Tibial nerve (tissue), 4 donors: ENCODE measurements at places on chromosomes 5 and 9.

DNA sequence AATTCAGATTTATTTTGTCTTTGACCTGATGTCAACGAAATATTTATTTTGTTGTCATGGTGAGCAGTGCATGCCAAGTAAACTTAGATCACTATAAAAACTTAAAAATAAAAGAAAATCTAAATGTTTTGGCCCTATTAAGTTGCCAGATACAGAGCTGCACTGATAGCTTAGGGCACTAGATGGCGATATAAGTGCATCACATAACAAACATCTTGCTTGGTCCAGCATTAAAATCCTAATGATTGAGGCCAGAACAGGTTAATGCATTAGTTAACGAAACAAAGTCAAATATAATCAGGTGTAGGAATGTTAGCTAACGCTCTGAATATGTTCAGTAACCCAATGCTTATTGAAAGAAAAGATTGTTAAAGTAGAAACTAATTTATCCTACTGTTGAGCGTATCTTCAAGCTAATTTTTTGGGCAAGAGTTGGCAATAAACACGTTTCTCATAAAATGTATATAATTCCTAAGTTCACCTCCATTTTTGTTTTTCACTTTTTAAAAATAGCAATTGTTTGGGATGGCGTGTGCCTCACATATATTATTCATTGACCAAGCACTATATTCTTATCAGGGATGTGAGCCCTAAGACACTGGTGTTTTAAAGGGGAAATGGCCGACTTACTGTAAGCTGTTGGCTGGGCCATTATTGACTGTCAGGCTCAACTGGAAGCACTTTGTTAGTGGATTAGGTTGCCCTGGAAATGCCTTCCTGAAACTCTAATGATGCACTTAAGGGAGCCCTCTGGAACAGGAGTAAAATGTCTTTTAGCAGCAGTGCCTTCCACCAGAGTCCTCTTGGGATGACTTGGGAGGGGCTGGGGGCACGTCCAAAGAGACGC, 33.3 kb downstream of the KCTD16 start:
- H3K4me3 ChIP-seq: no peak overlapping the region
- H3K27ac ChIP-seq: no peak overlapping the region
- H3K36me3 ChIP-seq: no peaks in the 10 kb centered on the region
- H3K27me3 ChIP-seq: no peaks in the 10 kb centered on the region

GRCh38 chr9:14702200-14702720, 9.0 kb upstream of the ZDHHC21 start:
- no peaks in the 10 kb centered on the region for H3K36me3 ChIP-seq
- DNase-seq: no peak
- no peaks in the 10 kb centered on the region for H3K27me3 ChIP-seq
- no peaks in the 10 kb centered on the region for H3K4me1 ChIP-seq
- H3K4me3 ChIP-seq: no peak overlapping the region

GRCh38 chr5:7474821-7475403, 79.0 kb downstream of the ADCY2 start:
- H3K4me1 ChIP-seq: no peaks in the 10 kb centered on the region
- H3K27me3 ChIP-seq: no peaks in the 10 kb centered on the region
- no peak overlapping the region for H3K27ac ChIP-seq

DNA sequence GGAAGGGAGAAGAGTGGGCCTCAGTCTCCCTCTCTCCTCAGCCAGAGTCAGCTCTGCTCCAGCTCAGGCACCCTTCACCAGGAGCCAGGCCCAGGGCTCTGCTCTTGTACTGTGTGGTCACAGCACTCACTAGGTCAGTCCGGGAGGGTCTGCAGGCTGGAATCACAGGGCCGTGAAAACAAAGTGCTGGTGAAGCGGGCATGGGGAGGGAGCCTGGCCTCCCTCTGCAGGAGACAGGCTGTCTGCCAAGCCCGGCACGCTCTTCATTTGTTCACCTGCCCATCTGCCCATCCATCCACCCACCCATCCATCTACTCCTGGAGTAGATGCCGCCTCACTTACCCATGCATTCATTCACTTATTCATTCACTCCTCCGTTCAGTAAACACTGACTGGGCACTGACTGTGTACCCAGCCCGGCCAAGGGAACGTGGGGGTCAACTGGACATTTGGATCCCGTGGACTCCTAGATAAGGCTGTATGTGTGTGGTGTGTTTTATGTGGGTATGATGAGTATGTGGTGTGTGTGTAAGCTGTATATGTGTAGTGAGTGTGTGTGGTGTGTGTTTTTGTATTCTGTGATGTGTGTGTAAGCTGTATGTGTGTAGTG, 3.6 kb downstream of the SPAAR start:
- no peak for DNase-seq
- H3K27ac ChIP-seq: no peak overlapping the region
- H3K27me3 ChIP-seq: no peaks in the 10 kb centered on the region
- no peak overlapping the region for H3K4me3 ChIP-seq
- H3K36me3 ChIP-seq: no peaks in the 10 kb centered on the region

GRCh38 chr5:166068547-166069335, 2222.7 kb upstream of the WWC1 start:
- H3K4me3 ChIP-seq: no peak overlapping the region
- DNase-seq: no peak
- H3K36me3 ChIP-seq: no peaks in the 10 kb centered on the region

GRCh38 chr9:122380293-122380692, 9.5 kb downstream of the PTGS1 start:
- no peak overlapping the region for H3K27ac ChIP-seq
- no peaks in the 10 kb centered on the region for H3K36me3 ChIP-seq
- H3K4me1 ChIP-seq: no peaks in the 10 kb centered on the region
- H3K27me3 ChIP-seq: no peaks in the 10 kb centered on the region
- no peak overlapping the region for H3K4me3 ChIP-seq

DNA sequence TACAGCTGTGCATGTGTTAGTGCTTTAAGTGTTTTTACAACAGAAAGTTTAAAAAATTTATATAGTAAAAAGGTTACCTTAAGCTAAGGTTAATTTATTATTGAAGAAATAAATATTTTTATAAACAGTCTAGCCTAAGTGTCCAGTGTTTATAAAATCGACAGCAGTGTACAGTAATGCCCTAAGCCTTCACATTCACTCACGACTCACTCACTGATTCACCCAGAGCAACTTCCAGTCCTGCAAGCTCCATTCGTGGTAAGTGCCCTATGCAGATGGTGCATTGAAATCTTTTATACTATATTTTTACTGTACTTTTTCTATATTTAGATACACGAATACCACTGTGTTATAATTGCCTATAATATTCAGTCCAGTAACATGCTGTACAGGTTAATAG, 159.1 kb downstream of the ROR2 start:
- no peaks in the 10 kb centered on the region for H3K27me3 ChIP-seq
- DNase-seq: no peak
- H3K27ac ChIP-seq: no peak overlapping the region

DNA sequence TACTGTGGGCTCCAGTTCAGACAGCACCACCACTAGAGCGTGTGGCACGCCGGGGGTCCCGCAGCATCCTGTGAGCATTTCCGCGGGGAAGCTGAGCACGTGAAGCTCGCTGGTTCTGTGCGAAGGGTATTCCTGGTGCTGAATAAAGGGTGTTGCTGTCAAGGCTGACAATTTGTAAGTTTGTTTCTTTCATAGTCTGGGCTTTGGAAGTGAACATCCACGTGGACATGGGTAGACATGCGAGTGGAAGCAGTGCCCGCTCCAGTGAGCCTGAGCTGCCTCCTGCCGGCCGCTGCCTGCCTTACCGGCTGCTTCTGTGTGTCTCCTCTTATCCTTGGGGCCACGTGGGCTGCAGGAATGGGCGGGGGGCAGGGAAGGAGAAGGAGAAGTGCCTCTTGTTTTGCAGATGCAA, 14.7 kb downstream of the NDUFS6 start:
- H3K36me3 ChIP-seq: peaks cover 99% of the 10 kb centered on the region
- DNase-seq: no peak
- no peak overlapping the region for H3K4me3 ChIP-seq
- H3K27ac ChIP-seq: no peak overlapping the region
